ENCODE measurements at places on chromosomes 12 and 14. TPM values are rescaled to one million over a fixed set of nuclear protein-coding genes. Genes with fewer than 3 reads are reported as not detected.

The ALDH1L2 gene
- 1.3 TPM for total RNA-seq

DNA sequence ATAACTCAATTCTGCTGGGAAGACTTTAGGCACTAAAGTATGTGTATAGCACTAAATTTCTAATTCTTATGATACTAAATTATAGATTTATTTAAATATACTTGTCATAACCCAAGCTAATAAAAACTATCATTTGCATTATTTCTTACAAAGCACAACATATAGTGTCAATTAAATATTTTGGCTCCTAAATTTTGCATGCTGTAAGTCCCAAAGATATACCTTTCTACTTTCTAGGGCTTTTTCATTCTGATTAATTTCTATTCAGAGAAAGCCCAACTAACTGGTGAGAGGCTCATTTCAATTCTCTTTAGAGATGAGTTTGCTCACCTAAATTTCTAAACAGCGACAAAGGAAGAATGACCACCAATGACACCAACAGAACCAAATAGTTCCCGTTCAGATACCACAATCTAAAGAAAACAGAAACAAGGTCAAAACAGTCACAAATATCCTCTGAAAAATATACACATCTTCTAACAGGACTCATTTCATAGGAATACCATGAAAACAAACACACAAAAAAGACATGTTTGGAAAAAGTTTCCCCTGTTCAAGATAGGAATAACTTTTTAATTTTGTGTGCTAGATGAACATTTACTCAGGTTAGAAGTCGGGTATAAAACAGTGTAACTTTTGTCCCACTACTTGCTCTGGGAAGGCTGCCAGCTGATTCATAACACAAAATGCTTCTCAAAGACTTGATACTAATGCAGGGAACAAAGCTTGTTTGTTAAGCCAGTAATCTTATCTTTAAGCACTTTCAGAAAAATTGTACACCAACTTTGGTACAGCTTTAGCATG lies 7.6 kb downstream of the SLC38A2 start:
- DNase-seq: peak; percentile 27

DNA sequence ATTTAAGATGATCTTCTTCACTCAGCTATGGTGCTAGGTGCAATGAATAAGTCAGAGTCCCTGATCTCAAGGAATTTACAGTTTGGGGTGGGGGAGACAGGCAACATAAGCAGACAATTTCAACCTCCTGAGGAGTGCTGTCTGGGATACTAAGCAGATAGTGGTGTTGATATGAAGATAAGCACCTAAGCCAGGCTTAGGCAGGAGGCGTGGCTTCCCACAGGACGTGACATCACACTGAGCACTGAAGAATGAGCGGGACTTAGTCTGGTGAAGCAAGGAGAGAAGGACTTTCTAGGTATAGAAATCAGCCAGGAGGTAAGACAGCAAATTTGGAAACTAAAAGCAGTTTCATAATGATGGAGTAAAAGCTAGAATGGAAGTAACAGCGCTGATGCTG lies 6.8 kb downstream of the PRPH start:
- DNase-seq: no peak

The GALNT16 gene
- total RNA-seq: 101 TPM

- DNase-seq: no peak
These were observed 22.6 kb downstream of the ZFYVE21 start for GRCh38 chr14:103738166-103738565.

The MIP gene
- not detected for total RNA-seq

- DNase-seq: no peak
These were observed 92.8 kb downstream of the LGMN start for GRCh38 chr14:92655419-92656201.

The RTL1 gene
- not detected for total RNA-seq

- no peak for DNase-seq
These were observed 35.4 kb downstream of the TAOK3 start for GRCh38 chr12:118337194-118337838.

GRCh38 chr12:116058574-116058973 lies 218.9 kb downstream of the MED13L start:
- no peak for DNase-seq

The TBC1D30 gene
- total RNA-seq: 0.83 TPM

- no peak for DNase-seq
These were observed 75.0 kb downstream of the FAR2 start for GRCh38 chr12:29223956-29224543.

DNA sequence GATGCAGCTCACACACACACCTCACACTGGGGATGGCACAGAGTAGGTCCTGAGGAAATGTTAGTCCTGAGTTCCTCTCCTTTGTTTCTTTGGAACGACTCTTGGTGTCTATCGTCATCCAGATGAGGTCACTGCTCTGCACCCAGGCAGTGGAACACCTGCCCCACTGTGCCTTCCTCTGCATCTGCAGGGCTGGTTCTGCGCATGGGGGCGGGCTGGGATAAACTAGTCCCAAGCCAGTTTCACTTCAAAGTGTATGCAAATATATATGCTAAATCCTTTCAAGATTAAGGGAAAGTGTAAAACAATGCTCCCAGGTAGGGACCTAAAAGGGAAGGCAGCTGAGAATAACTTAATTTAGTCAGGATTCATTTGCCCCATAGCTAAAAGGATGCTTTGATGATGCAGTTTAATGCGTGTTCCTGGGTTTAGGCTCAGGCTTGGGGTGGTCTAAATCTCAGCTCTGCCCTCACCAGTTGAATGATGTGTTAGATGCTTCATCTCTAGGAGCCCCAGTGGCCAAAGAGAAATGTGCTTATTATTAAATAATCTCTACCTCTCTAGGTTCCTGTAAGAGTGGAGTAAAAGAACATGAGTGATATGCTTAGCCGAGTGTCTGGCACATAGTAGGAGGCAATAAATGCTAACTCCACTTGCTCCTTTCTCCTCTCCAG lies 47.1 kb upstream of the OVCH1 start:
- no peak for DNase-seq

The GYS2 gene
- total RNA-seq: not detected

DNA sequence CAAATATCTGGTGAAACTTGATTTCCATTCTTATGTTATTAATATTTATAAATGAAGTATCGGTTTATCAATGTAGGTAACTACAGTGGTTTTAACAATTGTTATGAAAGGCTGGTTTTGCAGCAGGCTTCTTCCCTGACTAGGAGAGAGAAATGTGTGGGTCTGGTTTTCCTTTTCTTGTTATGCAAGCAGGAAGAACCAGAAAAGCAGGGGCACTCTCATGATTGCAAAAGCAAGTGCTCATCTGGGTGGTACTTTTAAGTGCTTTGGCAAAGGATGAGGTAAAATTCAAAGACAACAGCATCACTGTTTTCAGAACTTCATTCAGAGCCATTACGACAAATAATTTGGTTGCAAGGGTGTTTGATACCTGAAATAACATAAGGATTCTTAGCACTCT lies 105.6 kb downstream of the PTPRO start:
- DNase-seq: no peak

DNA sequence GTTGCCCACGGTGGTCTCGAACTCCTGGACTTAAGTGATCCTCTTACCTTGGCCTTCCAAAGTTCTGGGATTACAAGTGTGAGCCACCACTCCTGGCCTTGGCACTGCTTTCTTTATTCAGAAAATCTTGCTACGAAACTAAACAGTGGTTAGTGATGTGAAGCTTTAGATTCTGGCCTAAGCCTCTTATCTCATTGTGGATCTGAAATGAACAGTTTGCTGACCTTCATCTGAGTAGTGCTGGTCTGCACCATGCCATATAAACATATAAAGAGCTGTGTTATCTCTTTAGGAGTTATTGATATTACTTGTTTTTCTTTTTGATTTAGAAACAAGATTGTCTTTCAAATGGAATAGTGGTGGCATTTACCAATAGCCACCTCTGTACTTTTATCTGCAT lies 22.6 kb downstream of the SRGAP1 start:
- no peak for DNase-seq

GRCh38 chr12:127179176-127179575 lies 1087.8 kb upstream of the TMEM132C start:
- no peak for DNase-seq

DNA sequence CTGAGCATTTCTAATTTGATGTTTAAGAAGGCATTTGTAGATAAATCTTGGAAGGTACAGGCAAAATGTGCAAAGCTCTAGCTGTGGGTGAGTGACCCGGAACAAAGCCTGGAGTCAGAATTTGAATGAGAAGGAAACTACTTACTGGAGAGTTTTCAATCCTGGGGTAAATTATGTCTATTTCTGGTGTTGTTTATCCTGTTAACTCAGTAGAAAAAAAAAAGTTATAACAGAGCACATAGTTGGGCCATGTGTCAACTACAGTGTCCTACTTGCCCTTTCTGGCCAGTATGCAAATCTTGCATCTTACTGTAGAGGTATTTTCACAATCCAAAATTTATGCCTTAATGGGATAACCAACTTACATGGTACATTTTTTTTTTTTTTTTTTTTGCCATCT lies 182.3 kb downstream of the SYNE2 start:
- DNase-seq: no peak

- DNase-seq: no peak
These were observed 73.8 kb downstream of the KIAA0586 start for GRCh38 chr14:58501214-58501816.

The KIF26A gene
- 6.3 TPM for total RNA-seq

GRCh38 chr14:100714258-100714892 lies 12.3 kb upstream of the DLK1 start:
- no peak for DNase-seq

GRCh38 chr12:53618275-53618674 lies 7.9 kb downstream of the ATF7 start:
- DNase-seq: no peak

DNA sequence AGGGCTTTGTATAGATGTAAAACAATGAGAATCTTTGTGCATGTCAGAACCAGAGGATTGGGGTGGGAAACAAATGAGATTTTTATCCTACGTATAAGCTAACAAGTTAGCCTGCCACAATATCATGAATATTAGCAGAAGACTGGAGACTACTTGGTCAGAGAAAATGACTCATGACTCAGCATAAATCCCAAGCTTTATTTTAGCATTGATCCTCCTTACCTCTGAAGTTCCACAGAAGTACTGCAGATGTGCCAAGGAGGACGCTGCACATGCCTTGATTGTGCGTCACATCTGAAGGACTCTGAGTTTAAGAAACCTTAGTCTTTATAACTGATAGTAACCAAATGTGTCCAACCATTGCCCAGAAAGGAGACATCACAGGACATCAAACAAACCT lies 234.0 kb upstream of the RPL10L start:
- DNase-seq: no peak

- no peak for DNase-seq
These were observed 181.2 kb downstream of the PRKCH start for GRCh38 chr14:61502459-61503093.

GRCh38 chr12:99957866-99958466 lies 26.8 kb downstream of the ANKS1B start:
- DNase-seq: no peak

- no peak for DNase-seq
These were observed 884.3 kb downstream of the GALC start for GRCh38 chr14:87108726-87109125.

The PZP gene
- 1.3 TPM for total RNA-seq

The MYBPC1 gene
- total RNA-seq: 8.3 TPM

Data from Right ventricle myocardium superior (tissue), 1 donor.